Activated naive CD4-positive, alpha-beta T cell treated with anti-CD3 and anti-CD28 coated beads, Interleukin-2, amount 10 ng/mL, durations not matched to agents 5 hours and 36 hours (primary cell): ENCODE measurements at places on chromosomes 5 and 9. TPM values are rescaled to one million over a fixed set of nuclear protein-coding genes. Genes with fewer than 3 reads are reported as not detected.

Gene C5orf52
- not detected for total RNA-seq

Gene LCN9
- total RNA-seq: not detected

Gene MAMDC4
- total RNA-seq: 14.6 TPM

Gene ADAMTSL2
- not detected for total RNA-seq

Gene CCL27
- total RNA-seq: not detected

Gene FAXDC2
- total RNA-seq: not detected

Gene ZNF883
- total RNA-seq: 0.60 TPM

Gene STPG3
- not detected for total RNA-seq

Gene RC3H2
- 43.2 TPM for total RNA-seq

Gene GPR150
- total RNA-seq: 1.6 TPM

Gene PIP5K1B
- 0.84 TPM for total RNA-seq

Gene ZNF354B
- total RNA-seq: 17.2 TPM

Gene FBXL7
- total RNA-seq: not detected

Gene GRIA1
- not detected for total RNA-seq

Gene SLC45A2
- not detected for total RNA-seq

Gene KIF12
- total RNA-seq: not detected

Gene WNT8A
- not detected for total RNA-seq

Gene ACTBL2
- not detected for total RNA-seq

Gene SLC36A3
- total RNA-seq: not detected

Gene IRX4
- total RNA-seq: not detected

Gene NUP188
- 85.8 TPM for total RNA-seq

Gene NUTM2G
- not detected for total RNA-seq

Gene SPOCK1
- total RNA-seq: not detected

Gene ADAMTS19
- not detected for total RNA-seq

Gene JMY
- 6.5 TPM for total RNA-seq

Gene NEUROG1
- not detected for total RNA-seq

Gene SEMA4D
- 285 TPM for total RNA-seq

Gene PCDHB12
- not detected for total RNA-seq

Gene DBN1
- total RNA-seq: 4.7 TPM

Gene PCDHGA4
- 0.10 TPM for total RNA-seq

Gene ADAMTS13
- 1.6 TPM for total RNA-seq

Gene LCP2
- total RNA-seq: 316 TPM

Gene MCTP1
- not detected for total RNA-seq

Gene CETN3
- total RNA-seq: 27.5 TPM

Gene TMEM174
- total RNA-seq: not detected

Gene PCDHGA1
- total RNA-seq: not detected

Gene PCDH12
- 0.78 TPM for total RNA-seq
